ENCODE measurements at places on chromosomes 12 and 14.

GRCh38 chr14:100155049-100155621 is 4.3 kb downstream of the DEGS2 start:
- DNase-seq, result no peak

GRCh38 chr14:68397371-68397811 is 395.5 kb downstream of the ZFP36L1 start:
- DNase-seq, result no peak

DNA sequence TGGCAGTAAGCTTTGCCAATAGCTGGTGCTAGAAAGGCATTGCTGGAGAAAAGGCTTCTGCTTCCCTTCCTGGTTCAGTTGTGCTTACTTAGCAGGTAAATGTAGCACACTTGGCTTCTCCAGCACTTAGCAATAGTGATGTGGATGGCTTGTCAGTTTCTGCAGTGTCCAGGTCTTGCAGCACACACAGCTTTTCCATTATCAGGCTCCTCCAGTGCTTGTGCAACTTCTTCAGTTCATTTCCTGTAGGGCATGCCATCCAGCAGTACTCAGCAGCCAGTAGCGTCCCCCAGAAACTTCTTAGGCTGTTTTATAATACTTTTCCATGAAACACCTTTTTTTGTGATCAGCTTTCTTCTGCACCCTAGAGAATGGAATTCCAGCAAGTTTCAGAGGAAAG is 154.6 kb downstream of the SLC6A15 start:
- no peak for DNase-seq

- DNase-seq, result no peak
These were observed 1.8 kb upstream of the RCOR1 start for GRCh38 chr14:102590667-102591099.

GRCh38 chr12:62372825-62373224 is 93.8 kb upstream of the MON2 start:
- no peak for DNase-seq

GRCh38 chr12:105419606-105420005 is 89.1 kb downstream of the C12orf75 start:
- DNase-seq, result no peak

- no peak for DNase-seq
These were observed 232.1 kb downstream of the MON2 start for GRCh38 chr12:62698701-62699101.

GRCh38 chr12:131075611-131076010 is 121.9 kb downstream of the ADGRD1 start:
- DNase-seq, result no peak

GRCh38 chr14:95341115-95341514 is 21.4 kb upstream of the CLMN start:
- DNase-seq, result no peak

DNA sequence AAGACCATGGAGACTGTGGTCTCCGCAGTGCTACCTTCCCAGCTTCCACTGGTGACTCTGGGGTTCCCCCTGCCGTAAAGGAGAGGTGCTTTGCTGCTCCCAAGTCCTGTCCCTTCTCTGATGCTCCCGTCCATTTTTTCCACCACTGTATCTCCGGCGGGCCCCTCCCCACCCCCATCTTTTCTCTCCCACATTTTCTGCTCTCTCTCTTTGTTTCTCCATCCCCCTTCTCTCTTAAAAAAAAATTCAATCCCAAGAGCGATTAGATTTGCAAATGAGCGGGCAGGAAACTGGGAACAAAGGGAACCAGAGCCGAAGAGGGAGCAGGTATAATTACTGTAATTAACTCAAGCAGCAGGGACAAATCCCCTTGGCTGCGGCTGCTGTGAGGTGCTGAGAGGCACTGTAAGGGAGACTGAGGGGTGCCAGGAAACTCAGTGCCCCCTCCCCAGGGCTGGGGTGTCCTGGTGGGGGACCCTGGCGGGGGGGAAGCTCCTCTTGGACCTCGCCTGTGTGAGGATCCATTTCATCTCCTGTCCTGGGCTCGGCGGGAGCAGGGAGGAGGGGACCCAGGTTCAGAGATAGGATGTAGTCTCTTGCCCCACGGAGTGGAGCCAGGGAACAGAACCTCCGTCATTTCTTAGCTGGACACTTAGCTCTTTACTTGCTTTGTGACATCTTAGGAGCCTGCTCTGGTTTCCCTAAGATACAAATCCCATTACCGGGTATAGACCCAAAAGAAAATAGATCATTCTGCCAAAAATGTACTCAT is 140.4 kb upstream of the NRXN3 start:
- DNase-seq, result no peak

GRCh38 chr12:87930033-87930432 is 99.2 kb downstream of the C12orf50 start:
- DNase-seq, result no peak

DNA sequence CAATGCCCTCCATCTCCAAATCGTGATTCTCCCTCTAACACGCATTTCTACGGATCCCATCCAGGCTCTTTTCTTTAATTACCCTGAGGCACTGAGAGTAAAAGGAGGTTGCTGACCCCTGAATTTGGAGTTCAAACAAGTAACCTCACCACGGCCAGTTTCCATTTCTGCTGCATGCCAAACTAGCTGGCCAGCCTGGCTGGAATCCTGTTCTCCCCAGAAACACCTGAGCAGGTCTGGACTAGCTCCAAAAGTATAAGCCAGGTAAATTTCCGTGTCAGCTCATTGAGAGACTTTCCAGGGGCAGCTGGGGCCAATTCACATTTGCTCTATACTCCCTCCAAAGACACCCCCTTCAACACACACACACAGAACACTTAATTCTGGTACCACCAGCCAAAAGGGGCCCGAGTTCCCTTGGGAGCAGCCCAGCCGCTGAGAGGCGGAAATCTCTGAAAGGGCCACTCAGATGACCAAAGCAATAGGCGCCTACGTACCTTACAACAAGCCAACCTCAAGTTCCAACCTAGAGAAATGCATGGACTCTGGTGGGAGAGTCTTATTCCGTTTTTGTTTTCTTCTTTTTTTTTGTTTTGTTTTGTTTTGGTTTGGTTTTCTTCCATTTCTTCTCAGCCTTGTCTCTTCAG is 131.4 kb downstream of the NDUFA12 start:
- DNase-seq, result no peak

DNA sequence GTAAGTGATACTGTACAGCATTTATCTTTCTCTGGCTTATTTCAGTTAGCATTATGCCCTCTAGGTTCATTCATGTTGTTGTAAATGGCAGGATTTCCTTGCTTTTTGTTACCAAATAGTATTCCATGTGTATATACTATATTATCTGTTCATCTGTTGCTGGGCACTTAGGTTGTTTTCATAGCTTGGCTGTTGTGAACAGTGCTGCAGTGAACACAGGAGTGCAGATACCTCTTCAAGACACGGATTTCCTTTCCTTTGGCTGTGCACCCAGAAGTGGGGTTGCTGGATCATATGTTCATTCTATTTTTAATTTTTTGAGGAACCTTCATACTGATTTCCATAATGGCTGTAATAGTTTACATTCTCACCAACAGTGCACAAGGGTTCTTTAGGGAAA is 21.5 kb downstream of the EP400 start:
- no peak for DNase-seq

DNA sequence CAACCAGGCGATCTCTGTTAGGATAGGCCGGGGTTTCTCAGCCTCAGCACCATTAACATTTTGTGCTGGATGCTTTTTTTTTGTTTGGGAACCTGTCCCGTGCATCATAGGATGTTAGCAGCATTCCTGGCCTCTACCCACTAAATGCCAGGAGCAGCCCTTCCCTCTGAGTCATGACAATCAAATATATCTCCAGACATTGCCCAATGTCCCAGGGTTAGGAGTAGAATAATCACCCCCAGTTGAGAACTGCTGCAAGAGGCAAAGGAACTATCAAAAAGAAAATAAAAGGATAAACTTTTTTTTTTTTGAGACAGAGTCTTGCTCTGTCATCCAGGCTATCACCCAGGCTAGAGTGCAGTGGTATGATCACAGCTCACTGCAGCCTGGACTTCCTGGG is 76.0 kb downstream of the ACACB start:
- DNase-seq, result no peak

- no peak for DNase-seq
These were observed 220.2 kb upstream of the PLEKHG7 start for GRCh38 chr12:92482599-92482998.

DNA sequence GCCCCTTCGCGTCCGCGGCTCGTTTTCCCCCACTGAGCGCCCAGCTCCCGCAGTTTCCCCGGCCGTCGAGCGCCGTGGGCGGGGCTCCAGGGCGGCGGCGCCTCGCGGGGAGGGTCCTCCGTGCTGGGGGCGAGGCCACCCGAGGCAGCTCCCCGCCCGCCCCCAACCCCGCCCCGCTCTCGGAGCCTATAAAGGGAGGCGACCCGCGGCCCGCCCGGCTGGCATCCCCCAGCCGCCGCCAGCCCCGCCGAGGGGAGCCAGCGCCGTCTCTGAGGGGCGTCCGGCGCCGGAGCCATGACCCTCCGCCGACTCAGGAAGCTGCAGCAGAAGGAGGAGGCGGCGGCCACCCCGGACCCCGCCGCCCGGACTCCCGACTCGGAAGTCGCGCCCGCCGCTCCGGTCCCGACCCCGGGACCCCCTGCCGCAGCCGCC is at the start of gene TAMALIN:
Gene TAMALIN (plus strand): TSS at position 221 of the 432 bp plus-strand sequence. CDS start 74 bp downstream, at position 295.
- DNase-seq, result peak; percentile 85

DNA sequence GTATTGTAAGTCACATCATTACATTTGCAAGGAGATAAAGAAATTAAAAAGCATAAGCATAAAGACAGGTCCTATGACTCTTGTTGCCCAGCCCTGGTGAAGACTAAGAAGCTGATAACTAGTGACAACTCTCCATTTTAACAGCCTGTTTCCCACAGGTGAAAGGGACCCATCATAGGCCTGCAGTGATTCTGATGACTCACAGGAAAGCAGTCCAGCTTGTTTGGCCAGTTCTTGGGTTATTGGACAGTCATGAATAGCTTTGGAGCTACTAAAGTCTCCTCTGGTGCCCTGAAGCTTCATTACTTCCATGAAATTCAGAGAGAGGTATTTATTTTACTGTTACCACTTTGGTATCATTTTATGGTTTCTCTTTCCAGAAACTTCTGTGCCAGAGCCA is 55.5 kb upstream of the DYRK2 start:
- no peak for DNase-seq

All from central memory CD4-positive, alpha-beta T cell (primary cell).